ENCODE measurements at places on chromosomes 16 and 17. TPM values are rescaled to one million over a fixed set of nuclear protein-coding genes. Genes with fewer than 3 reads are reported as not detected.
A peak's percentile ranks its signal among the peaks of the same experiment; 100 is the strongest.

The UTS2R gene
- not detected for polyA plus RNA-seq

The GJD3 gene
- polyA plus RNA-seq = 0.39 TPM

The RPS2 gene
- polyA plus RNA-seq = 6,941 TPM

The USP31 gene
- polyA plus RNA-seq = 3.1 TPM

The INPP5K gene
- polyA plus RNA-seq = 14.9 TPM

The PRSS53 gene
- 5.4 TPM for polyA plus RNA-seq

The PRKCB gene
- polyA plus RNA-seq = not detected

DNA sequence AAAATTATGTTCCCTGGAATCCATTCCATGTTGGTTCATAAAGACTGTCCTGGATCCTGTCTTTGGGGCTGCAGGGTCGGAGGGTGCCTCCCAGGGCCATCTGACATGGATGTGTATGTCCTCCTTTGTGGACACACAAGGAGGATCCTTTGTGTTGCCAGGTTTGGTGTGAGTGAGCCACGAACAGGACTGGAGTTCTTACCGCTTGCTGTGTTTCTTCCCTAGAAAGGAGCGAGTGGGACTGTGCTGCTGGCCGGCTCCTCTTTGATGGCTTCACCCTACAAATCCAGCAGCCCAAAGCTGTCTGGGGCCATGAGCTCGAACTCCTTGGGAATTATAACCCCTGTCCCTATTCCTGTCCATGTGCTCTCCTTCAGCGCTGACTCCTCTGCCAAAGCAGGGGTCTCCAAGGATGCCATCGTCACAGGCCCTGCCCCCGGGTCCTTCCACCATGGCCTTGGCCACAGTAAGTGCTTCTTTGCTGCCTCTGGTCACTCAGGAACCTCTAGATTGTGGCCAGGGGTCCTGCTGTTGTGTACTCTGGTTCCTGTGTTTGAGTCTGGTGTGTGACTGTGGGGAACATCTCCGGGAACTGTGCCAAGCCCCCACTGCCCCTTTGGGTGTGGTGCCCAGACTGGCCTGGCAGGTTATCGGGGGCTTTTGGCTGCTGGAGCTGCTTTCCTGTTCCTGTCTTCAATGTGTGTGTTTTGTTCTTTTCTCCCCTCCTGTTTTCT, 29.5 kb downstream of the UBN1 start:
- no peak for DNase-seq

- DNase-seq = peak; percentile 62
These were observed 29.4 kb downstream of the TOM1L2 start for GRCh38 chr17:17942846-17943245.

DNA sequence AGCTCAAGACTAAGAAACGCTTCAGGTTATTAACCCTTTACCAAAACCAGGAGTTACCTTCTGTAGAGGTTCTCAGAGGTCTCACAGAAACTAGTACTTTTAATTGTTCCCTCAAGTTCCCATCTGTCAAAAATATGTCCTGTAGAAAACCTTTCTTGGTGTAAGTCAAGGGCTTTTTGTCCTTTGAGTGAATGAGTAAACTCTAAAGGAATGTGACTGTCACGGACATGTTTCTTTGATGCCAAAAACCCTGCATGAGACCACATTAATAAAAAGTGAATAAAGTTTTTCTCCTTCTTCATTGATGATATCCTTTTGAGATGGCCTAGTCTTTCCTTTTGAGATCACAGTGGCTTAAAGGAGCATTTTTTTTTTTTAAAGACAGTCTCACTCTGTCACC, 102.9 kb downstream of the NLK start:
- peak; percentile 29 for DNase-seq

DNA sequence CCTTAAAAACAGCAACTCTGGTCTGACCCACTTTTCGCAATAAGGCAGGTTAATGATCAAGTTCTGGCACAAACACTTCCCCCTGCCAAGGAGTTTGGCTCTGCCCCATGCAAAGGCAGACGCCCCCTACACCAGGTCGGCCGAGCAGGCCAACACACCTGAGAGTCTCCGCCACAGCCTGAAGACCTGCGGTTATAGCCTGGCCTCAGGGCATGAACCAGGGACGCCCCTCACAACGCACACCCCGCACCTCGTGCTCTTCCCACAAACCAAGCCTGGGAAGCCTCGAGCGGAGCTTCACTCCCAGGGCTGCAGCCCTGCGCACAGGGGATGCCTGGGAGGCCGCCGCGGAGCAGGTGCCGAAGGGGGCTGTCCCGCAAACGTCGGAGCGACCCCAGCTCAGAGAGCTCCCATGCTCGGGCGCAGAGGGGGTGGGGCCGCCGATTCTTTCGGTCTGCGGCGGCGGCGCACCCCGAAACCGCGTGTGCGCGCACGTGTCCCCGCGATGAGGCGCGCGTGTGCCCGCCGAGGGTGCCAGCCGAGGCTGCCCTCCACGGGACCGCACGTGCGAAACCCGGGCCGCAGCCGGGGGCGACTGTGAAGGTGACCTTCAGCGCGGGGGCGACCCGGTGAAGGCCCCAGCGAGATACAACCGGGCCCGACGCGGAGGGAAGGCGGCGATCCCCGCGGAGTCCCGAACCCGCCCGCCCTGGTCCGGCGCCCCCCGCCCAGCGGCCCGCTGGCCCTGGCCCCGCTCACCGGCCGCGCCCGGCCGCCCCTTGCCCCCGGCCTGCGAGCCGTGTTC, 559 bp downstream of the CLUH start:
- no peak for DNase-seq

DNA sequence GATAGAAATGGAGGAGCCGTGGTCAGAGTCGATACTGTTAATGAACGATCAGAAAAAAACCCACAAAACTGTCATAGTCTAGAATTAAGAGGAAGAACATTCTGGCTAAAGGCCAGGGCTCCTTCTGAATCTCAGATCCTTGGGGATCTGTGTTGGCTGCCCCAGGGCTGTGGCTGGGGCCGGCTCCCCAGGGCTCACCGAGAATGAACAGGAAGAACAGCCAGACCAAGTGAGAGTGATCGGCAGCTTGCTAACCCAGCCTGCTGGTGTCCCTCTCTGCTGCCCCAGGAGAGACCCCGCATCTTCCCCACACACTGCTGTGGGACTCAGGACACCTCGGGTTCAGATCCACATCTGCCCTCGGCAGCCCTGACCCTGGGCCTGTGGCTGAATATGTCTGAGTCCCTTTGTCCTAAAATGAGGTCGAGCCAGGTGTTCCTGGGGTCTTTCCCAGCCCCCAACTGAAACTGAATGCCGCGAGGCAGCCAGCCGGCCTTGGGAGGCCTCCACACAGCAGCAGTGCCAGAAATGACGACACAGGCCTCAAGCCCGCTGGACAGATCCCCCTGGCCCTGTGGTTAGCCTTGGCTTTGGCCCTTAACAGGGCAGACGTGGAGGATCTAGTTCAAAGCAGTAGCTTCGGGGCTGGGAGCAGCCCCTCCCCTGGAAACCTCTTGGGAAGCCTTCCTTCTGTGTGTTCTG, 23.9 kb upstream of the CLEC18A start:
- peak; percentile 60 for DNase-seq

DNA sequence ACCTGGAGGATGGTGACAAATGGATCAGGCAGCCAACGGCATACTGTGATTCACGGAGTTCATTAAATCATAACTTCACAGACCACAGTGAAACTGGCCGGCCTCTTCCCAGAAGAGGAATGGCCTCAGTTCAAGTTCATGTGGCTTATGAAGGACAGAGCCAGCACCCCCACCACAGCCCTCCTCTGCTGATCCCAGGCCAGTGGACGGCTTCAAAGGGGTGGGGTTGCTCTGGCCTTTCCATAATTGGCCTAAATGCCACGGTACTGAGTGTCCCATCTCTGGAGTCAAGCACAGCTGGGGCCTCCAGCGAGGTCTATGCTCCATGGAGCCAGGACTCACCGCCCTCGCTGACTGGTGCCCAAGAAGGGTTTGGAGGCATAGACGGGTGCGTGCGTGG, 21.4 kb downstream of the GALNS start:
- no peak for DNase-seq

DNA sequence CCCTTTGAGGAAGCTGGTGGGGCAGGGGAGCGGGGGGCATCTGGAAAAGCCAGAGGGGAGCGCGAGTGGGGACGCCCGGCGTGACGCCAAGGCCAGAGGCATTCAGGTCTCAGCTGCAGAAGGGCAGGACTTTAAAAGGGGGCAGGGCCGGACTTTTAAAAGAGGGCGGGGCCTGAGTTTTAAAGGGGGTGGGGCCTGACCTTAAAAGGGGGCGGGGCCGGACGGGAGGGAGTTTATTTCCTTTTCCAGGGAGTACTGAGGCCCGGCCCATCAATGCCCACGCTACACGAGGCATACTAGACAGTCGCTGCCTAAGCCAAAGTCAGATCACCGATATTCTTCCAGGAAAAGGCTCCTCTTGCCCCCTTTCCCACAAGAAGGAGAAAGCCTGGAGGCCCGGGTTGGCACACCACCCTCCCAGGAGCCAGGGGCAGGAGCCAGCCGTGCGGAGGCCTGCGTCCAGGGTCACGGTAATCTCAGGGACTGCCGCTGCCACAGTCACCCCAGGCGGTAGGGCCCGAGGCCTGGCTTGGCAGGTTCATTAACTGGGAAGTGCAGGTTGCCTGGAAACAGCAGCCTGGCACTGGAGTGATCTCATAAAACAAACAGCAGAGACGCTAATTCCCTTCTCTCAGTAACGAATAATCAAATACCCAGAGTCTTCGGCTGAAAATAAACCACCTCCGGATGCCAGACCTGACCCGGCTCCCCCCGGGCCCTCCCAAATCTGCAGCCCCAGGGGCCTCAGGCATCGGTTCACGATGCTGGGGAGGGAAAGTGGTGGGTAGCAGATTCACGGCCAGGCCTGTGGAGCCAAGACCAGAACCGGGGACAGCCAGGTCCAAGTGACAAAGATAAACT, 90.7 kb downstream of the TIMM22 start:
- DNase-seq = no peak

DNA sequence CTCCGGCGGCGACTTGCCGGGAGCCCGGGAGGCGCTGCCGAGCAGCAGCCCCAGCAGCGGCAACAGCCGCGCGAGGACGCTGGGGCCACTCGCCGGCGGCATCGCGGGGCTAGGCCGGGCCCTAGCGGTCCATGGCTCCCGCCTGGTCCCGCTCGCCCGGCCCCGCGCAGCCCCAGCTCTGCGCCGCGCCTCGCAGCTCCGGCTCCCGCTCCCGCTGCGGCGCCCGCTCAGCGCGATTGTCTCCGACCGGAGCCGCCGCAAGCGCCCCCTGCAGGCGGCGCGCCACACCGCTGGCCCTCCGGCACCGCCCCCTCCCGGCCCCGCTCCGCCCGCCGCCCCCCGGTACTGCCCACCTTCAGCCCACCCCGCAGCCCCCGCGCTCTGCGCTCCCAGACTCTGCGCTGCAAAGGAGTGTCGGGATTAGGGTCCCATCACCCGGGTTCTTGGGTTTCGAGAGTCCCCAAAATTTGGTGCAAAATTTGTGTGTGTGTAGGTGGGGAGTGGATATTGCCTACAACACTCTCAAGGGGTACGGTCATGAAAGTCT, at the start of gene FAM171A2:
TSS of gene FAM171A2 (minus strand) at position 241 of the 547 bp plus-strand sequence. CDS start at position 102, 139 bp downstream.
- DNase-seq = peak; percentile 41

DNA sequence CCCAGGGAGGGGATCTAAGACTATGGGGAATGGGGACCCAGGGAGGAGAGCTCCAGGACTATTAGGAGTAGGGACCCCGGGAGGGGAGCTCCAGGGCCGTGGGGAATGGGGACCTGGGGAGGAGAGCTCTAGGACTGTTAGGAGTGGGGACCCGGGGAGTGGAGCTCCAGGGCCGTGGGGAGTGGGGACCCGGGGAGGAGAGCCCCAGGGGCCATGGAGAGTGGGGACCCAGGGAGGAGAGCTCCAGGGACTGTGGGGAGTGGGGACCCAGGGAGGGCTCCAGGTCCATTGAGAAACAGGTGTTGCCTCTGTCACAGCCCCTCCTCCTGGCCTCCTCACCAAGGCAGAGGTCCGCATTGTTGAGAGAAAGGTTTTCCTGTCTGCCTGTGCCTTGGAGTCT, 16.0 kb downstream of the MPRIP start:
- DNase-seq = no peak

DNA sequence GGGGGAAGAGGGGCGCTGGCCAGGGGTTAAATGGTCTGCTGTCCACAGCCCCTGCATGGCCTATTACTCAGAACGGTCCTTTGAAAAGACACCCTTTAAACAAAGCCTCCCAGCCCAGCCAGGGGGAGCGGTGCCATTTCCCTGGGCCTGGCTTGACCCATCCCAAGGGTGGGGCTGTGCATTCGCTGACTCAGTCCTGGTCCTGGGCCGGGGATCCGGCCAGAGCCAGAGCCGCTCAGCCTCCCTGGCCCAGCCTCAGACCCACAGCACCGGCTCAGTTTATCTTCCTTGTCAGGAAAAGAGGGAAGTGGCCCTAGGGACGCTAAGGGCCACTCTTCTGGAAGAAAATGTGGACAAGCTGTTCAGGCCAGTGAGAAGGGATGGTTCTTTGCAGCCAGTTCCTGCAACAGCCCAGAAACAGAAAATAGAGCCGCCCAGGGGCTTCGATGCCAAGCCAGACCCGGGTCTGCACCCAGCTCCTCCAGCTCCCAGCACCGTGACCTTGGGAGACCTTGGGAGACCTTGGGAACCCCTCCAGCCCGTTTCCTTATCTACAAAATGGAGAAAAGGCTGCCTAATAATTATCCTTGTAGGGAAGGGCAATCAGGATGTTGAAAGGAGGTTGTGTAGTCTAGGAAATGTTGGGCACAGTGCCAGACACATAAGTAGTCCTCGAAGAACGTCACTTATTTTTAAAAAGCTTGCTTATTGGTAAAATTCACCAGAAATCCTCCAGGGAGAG, 82.5 kb downstream of the ZDHHC7 start:
- DNase-seq = peak; percentile 39

DNA sequence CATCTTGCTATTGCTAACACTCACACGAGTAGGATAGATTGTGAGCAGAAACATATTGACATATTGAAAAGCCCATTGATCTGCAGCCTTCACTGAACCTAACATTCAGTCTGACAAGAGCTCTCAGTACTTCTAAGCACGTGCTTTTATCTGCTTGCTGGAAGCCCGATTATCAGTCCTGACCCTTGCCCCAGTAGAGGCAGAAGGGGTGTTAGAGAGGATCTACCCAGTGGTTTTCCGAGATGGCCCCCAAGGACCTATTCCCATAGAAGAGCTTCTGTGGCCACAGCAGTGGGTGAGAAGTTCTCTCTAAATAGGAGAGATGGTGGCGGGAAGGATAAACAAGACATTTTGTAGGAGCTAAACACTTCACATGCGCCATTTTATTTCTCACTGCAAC, 290.9 kb upstream of the MAF start:
- DNase-seq = no peak

- no peak for DNase-seq
These were observed 83.6 kb downstream of the CACNG1 start for GRCh38 chr17:67127925-67128324.

DNA sequence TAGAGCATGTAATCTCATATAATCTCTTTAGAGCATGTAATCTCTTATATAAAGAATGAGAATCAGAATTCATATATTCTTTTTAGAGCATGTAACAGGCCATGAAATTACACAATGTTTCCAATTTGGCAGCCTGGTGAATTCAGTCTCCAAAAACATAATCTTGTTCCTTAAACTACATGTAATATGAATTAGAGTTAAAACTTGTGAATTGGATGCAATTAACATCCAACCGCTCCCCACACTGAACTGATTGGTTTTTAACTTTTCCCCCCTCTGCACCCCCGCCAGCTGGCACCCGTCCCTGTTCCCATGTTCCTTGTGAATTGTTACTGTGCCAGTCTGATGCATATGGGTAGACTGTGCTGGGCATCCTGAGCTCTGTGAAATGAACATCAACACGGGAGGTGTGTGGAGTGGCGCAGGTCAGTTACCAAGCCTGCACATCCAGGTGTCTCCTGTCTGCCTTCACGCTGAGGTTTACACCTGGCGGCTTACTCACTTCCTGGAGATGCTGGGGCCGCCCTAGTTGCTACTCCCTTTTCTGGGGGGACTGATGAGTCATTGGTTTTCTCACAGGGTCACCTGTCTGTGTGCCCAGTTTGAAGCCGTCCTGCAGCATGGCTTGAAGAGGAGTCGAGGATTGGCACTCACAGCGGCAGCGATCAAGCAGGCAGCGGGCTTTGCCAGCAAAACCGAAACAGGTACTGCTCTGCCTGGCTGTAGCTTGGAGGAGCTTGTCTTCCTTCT, 50.4 kb downstream of the SNX29 start:
- no peak for DNase-seq

Data from IMR-90 (cell line).